AG08396 (cell line): ENCODE measurements at places on chromosomes 13 and 19.

DNA sequence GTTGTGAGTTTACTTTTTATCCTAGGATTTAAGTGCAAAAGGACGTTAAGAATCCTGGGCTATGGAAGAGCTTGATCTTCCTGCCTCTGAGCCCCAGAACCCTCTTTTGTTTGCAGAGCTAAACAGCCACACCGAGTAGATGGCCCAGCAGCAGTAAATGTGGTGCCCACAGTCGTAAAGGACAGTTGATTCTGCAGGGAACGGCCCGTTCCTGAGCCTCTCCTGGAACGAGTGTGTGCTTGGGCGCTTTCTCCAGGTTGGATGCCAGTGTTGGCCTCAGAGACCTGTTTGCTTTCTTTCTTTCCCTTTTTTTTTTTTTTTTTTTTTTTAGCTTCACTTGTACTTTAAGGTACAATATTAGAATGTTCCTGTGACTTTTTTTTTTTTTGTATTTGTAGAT is 41.7 kb downstream of the SPATA13 start:
- no peak for DNase-seq

DNA sequence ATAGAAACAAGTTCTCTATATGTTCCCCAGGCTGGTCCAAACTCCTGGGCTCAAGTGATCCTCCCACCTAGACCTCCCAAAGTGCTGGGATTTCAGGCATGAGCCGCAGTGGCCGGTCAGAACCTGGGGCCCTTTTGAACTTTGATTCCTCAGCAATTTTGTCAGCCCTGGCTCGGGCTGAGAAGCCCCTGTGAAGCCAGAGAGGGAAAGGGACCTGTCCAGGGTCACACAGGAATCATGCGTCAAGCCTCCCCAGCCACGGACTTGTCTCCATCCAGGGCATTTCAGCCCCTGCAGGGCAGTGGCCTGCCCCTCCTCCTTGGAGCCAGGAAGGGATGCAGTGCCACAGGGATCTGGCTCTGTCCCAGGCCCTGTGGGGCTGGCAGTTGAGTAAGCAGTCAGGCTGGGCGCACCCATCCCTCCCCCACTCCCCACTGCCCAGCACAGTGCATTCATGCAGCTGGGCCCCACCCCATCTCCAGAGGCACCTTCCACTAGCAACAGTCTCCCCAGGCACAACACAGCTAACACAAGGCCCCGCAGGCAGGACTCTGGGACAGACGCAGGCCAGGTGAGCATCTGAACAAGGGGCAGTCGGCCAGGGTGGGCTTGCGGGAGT is at the start of gene CAPS:
Gene CAPS (plus strand): TSS at position 516 of the 619 bp plus-strand sequence. CDS start 153 bp downstream, outside the sequence.
- peak; percentile 82 for DNase-seq

GRCh38 chr13:34347784-34348573 is 530.0 kb downstream of the RFC3 start:
- no peak for DNase-seq

DNA sequence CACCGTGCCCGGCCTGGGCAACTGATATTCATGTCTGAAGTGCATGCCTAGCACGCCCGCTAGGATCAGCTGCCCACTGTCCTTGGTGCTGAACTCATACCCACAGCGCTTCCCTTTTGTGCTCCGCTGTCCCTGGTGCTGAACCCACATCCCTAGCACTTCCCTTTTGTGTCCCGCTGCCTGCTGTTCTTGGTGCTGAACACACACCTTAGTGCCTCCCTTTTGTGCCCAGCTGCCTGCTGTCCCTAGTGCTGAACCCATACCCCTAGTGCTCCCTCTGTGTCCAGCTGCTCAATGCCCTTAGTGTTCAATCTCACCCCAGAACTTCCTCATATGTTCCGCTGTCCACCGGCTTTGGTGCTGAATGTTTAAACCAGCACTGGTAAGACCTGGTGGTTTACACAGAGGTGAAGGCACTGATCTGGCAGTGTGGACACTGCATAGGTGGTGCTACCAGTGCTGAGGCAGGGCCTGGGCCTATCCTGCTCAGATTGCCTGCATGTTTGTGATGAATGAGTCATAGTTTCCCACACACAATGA is 26.3 kb upstream of the SIGLEC11 start:
- DNase-seq = peak; percentile 78

GRCh38 chr19:6687114-6687513 is 17.2 kb upstream of the TNFSF14 start:
- no peak for DNase-seq

DNA sequence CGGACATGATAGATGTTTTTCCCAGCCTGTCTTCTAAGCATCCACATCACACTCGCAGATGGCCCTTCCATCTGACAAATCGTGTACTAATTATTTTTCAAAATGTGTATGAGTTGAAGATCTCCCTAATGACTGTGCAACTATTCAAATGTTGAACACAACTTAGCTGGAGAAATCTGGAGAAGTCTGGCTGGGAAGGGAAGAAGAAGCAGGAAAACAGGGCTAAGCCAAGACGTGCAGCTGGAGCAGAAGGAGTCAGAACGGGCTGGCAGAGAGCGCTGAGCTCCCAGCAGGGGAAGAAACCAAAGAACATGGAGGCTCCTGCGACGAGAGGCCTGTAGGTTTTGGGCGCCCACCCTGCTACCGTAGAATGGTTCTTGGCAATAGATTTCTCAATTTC is 13.2 kb upstream of the LATS2 start:
- DNase-seq = no peak
